Activated CD4-positive, alpha-beta T cell treated with anti-CD3 and anti-CD28 coated beads, Interleukin-2, amount 50 U/mL, for 24 hours (primary cell): ENCODE measurements at places on chromosomes 16 and 17.
A peak's percentile ranks its signal among the peaks of the same experiment; 100 is the strongest.

- no peak for DNase-seq
Measured at GRCh38 chr16:984121-984694, 2.6 kb downstream of the SOX8 start.

- DNase-seq, result no peak
Measured at GRCh38 chr17:68737761-68738443, 136.7 kb upstream of the FAM20A start.

GRCh38 chr17:33525186-33525585 lies 232.1 kb upstream of the ASIC2 start:
- no peak for DNase-seq

- DNase-seq, result no peak
Measured at GRCh38 chr17:74153821-74154430, 49.6 kb upstream of the RPL38 start.

DNA sequence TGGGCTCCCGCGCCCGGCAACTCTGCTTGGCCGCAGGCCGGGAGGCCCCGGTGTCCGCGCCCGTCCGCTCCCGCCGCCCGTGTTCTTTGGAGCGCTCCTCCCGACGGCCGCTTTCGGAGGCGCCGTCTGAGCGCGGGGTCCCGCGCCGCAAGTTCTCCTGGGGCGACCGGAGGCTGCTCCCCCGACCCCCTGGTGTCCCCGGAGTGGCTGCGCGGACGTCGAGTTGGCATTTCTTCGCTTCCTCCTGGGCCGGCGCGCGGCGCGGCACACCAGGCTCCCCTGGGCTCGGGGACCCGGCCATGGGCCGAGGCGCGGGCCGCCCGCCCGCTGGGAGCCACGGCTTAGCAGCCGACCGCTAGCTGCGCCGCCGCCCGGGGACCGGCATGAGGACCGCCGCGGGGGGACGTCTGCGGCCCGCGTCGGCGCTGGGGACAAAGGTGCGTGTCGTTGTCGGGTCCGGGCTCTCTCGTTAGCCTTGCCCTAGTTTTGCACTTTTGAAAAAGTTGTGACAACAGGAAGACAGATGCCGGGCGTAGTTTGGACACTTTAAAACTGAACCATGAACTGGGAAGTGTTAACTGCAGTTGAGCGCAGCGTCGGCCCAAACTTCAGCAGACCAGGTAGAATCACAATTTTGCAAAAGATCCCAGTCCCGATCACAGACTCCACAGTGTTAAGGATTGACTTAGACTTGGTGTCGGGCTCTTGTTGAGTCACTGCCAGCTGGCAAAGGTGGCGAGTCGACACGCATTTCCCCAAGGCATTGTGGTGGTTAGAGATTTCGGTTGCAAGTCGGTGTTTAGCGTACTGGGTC lies 700 bp downstream of the UBN1 start:
- peak; percentile 17 for DNase-seq

DNA sequence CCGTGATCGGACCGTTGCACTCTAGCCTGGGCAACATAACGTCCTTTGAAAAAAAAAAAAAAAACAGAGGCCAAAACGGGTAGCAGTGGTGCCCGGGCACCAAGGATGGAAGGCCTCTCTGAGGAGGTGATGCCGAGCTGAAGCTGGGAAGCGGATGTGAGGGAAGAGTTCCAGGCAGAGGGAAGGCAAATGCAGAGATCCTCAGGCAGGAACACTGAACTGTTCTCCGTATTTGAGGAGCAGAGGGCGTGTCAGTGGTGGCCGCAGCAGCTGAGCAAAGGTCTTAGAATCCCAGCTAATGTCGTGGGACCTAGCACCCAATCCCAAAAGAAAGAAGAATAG lies 656 bp upstream of the KCTD13 start:
- DNase-seq, result no peak

GRCh38 chr16:10981697-10982216 lies 37.4 kb downstream of the CLEC16A start:
- DNase-seq, result no peak

GRCh38 chr17:357644-358043 lies 5.0 kb upstream of the RPH3AL start:
- DNase-seq, result no peak

- no peak for DNase-seq
Measured at GRCh38 chr16:74080311-74080710, 216.3 kb upstream of the PSMD7 start.

- DNase-seq, result no peak
Measured at GRCh38 chr16:54987081-54987480, 56.4 kb downstream of the IRX5 start.

- no peak for DNase-seq
Measured at GRCh38 chr17:63096426-63096825, 130.4 kb downstream of the TANC2 start.

GRCh38 chr16:21283521-21284289 lies 5.6 kb upstream of the CRYM start:
- DNase-seq, result no peak

GRCh38 chr17:17926840-17927449 lies 45.3 kb downstream of the TOM1L2 start:
- no peak for DNase-seq

DNA sequence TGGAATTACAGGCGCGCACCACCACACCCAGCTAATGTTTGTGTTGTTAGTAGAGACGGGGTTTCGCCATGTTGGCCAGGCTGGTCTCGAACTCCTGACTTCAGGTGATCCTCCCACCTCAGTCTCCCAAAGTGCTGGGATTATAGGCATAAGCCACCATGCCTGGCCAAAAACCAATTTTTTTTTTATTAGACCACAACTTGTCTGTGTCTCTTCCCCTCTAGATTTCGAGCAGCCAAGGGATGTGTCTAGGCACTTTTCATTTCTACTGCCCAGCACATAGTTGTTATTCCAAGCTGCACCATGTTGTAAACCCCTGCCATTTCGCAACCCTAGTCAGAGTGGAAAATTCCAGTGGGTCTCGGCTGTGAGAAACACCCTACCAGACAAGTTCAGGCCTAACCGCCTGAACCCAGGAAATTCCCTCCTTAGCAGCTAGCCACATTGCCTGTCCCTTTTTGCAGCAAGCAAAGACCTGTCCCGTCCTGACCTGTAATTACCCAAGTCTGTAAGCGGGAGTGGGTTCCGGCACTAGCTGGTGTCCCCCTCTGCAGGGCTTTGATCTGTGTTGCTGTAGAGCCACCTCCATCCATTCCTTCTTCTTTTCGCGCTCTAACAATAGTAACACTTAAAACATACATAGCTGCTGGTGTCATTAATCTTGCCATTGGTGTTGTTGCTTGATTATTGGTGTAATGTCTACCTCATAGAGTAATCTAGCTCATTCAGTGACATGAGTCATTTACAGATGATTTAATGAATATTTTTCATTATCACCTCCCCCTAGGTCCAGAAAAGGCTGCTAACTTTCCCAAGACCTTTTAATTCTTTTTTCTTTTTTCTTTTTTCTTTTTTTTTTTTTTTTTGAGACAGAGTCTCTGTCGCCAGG lies 77.3 kb upstream of the ATF7IP2 start:
- no peak for DNase-seq

DNA sequence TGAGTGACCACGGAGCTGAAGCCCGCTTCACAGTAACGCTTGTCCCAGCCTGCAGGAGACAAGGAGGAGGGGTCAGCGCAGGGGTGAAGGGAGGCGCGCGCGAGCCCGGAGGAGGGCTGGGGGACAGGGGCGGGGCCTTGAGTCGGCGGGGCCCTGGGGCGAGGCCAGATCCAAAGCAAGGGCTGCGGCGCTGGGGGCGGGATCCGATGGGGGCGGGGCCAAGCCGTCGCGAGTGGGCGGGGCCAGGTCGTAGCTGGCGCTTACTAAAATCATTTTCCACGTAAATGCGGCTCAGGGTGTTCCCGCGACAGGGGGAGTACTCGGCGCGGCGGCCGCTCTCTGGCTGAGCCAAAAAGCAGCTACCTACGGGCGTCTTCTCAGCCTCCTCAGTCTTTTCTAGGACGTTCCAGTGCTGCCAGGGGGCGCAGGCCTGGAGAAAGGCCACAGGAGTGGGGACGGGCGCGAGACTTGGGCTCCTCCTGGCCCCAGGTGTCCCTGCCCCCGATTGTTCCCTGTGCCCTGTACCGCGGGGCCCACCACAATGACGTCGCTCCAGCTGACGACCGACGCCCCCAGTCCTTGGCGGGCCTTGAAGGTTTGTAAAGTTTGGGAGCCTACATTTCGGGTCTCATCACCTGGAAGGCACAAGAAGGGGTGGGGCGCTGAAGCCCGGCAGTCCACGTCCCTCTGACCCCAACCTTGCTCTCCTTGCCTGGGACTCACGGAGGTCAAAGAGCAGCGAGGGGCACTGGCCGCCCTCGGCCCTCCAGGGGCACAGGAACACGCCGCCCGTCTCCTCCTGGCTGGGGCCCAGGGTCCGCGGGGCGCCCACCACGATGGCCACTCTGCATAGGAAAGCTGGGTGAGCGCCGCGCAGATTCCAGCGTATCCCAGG lies 3.9 kb downstream of the ITGA2B start:
- DNase-seq, result peak; percentile 78

GRCh38 chr17:41008811-41009210 lies at the start of gene KRTAP3-1:
Gene KRTAP3-1 (minus strand): TSS chr17:41009128. CDS start chr17:41009074, 54 bp downstream.
- no peak for DNase-seq

DNA sequence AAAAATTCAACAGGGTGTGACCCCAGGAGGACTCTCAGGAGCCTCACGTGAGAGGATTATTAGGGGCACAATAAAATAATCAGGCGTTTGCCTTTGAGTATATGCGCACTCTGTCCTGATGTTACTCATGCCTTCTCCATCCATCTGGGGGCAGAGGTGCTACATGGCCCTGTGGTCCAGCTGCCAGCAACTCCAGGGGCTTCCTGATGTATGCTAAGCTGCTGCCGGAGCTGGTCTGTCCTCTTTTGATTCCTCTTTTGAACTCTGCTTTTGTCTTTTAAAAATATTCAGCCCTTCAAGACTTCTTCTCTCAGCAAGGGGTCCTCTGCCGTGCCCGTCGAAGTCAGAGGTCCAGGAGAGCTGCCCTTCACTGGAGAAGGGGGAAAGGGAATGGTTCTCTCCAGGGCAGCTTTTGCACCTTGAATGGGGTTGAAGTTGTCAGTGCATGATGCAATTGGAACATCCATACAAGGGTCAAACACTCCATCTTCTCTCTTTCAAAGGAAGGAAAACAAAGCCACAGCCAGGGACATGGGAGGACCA lies 431.4 kb downstream of the SHISA9 start:
- no peak for DNase-seq

DNA sequence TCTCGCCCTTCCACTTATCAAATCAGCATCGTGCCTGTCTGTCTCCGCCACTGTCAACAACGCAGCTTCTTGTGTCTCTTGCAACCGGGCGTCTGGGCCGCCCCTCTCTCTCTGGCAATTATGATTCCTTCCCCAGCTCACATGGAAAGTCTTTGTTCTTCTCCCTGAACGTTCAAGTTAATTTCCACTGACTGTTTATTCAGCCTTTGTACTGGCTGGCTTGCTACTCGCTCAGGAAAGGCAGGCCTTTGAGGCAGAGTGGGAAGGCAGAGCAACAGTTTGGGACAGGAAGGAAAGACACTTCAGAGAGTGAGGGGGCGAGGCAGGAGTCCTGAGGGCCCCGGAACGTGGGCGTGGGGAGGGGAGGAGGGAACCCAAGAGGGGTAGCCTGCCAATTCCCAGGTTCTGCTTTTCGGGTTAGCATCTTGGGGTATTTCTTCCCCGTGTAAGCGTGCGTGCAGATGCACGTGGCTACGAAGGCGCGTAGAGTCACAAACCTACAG lies 50.8 kb downstream of the AKAP1 start:
- no peak for DNase-seq

GRCh38 chr17:46832331-46832821 lies 13.9 kb upstream of the WNT3 start:
- DNase-seq, result no peak

DNA sequence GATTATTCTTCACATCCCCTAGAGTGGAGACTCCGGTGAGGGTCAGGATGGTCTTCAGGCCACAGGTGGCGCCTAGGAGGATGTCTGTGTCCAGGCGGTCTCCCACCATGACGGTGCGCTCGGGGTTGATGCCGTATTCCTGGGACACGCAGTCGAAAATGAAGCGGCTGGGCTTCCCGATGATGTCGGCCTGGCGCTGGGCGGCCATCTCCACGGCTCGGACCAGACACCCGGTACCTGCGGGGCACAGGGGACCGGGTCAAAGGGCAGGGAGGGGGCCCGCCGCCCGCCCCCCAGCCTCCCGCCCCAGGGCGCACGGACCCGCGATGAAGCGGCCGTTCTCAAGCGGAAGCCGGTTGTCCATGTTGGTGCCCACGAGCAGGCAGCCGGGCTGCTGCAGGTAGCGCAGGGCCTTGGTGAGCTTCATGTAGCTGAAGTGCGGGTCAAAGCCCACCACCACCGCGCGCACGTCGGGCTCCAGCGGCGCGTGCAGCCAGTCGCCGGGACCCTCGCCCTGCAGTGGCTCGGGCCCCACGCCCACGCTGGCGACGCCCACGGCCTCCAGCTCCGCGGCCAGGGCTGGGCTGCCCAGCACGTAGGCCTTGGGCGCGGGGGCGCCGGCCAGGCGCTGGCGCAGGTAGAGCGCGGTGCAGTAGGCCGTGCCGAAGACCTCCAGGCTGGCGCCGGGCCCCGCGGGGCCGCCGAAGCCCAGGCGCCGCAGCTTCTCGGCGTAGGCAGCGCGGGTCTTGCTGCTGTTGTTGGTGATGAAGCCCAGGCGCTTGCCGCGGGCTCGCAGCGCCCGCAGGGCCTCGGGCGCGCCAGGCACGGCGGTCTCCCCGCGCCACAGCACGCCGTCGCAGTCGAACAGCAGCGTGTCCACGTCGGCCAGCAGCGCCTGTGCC lies 572 bp downstream of the PGP start:
- no peak for DNase-seq

DNA sequence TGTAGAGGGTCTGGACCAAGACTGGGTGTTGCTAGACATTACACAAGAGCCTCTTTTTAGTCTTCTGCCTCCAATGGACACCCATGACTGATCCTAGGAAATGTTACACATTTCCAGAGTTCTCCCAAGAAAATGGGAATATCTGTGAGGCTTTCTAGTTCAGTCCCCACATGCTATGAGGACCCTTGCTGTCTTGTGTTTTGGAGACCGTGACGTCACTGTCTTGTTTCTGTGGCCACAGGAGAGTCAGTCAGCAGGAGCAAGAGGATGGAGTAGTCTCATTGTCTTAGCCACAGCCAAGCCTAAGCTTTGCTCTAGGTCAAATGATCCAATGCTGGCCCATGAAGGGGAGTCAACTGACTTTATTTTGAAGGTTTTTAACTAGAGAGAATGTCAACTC lies 820.1 kb upstream of the RBFOX1 start:
- DNase-seq, result no peak

- no peak for DNase-seq
Measured at GRCh38 chr16:70691223-70692129, 5.6 kb upstream of the MTSS2 start.

- DNase-seq, result no peak
Measured at GRCh38 chr17:21774263-21774662, 81.9 kb downstream of the KCNJ18 start.

DNA sequence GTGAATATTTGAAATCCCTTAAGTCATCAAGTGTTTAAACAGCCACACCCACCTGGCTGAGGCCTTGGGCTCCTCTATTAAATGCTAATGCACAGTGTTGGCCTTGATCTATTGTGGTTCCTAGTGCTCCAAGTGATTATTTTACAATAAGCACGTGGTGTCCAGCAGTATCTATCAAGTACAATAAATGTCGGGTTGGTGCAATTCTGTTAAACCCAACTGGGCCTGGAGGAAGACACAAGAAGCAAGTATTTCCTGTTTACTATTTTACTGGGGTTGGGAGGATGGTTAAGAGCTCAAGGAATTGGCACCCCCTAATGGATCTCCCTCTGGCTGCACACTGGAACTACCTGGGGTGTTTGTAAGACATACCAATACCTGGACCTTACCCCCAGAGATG lies 72.1 kb upstream of the HNF1B start:
- DNase-seq, result no peak

- no peak for DNase-seq
Measured at GRCh38 chr16:71645450-71645849, 19.5 kb downstream of the MARVELD3 start.

- DNase-seq, result no peak
Measured at GRCh38 chr17:15083225-15083624, 181.9 kb downstream of the PMP22 start.

- no peak for DNase-seq
Measured at GRCh38 chr16:22677024-22677830, 136.7 kb upstream of the HS3ST2 start.
